T-helper 2 cell treated with Interferon-gamma antibody and Interleukin-4, amounts not matched to agents 5 μg/mL and 100 μg/mL, for 36 hours (primary cell): ENCODE measurements at places on chromosomes 12 and 14.

DNA sequence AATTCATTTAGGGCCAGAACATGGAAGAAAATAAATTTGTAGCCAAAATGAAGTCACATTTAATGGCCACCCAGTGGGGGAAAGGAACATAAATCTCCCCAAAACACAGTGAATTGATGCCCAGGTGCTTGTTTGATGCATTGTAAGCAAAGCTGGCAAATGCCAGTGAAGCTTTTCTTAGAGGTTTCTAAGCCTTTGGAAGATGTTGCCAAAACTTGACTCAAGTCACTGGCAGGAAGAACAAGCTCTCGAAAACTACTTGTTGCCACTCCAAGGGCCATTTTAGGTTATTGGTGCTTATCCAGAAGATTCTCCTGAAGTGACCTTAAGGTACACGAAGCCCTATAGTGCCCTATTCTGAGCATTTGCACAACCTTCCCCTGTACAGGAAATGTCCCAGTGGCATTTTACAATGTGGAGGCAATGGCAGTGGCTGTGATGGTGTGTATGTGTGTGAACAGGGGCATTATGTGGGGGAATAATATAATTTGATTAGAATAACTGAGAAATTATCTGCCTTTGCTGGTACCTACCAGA is 89.5 kb upstream of the NOVA1 start:
- no peak for DNase-seq

GRCh38 chr14:105155681-105156413 is 12.7 kb downstream of the JAG2 start:
- DNase-seq, result no peak

DNA sequence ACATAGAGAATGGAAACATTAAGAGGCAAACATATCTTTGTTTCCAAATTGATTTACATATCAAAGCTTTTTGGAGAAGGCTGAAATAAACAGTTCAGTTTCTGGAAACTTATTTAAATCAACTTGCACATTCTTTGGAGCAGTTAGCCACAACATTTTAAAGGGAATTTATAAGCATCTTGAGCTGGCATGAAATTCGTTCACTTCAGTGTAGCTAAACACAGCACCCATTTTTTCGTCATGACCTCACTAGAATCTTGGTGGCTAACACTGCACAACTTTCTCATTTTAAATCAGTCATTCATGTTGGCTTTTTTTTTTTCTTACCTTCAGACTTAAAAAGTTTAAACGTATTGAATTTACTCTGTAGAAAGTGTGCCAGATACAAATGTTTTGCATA is 1139.9 kb upstream of the FLRT2 start:
- DNase-seq, result no peak

GRCh38 chr14:21711360-21711961 is 37.8 kb upstream of the OR4E1 start:
- no peak for DNase-seq

DNA sequence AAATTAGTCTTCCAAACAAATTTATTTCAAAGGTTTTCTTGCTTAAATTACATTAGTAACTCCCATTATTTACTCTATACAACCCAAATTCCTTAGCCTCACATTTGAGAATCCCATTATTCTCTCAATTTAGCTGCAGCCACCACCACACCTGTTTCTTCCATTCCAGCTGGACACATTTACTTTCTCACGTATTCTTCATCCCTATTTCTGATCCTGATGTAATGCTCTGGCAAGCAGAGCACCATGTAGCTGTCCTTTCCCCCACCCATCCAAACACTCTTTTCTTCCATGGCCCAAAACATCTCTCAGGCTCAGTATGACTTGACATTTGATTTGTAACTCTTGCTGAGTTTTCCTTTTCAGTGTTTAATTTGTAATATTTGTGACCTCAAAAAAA is 240.2 kb upstream of the CLEC14A start:
- DNase-seq, result no peak

DNA sequence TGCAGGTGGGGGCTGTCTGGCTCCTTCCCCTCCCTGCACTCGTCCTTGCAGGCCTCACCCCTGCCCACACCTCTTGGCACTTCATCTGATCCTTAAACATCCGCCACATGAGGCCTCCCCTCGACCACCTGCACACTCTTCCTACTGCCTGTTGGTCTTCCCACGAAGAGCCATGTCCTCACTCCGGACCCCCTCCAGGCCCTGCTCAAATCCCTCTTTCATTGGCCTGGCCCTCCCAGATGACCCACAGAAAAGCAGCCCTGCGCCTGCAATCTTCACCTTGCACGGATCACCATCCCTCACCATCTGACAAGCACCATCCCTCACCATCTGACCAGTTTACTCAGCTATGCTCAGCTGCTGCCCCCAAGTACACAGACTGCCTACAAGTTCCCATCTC is 193.6 kb downstream of the BCL11B start:
- DNase-seq, result no peak

GRCh38 chr12:100995771-100996170 is 201.2 kb downstream of the ANO4 start:
- DNase-seq, result no peak

DNA sequence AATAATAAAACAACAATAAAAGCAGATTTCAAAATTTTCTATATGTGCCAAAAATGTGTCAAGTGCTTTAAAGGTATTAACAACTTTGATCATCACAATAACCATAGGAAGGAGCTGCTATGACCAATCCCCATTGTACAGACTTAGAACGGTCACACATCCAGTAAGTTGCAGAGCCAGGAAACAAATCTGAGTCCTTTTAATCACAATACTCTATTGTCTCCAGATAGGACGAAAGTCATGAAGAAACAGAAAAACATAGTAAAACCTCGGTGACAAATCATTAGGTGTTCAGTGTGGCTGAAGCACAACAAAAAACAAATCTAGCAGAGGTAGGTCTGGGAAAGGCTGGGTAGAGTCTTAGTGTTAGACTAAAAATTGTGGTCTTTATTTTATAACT is 178.8 kb downstream of the GRIP1 start:
- no peak for DNase-seq

DNA sequence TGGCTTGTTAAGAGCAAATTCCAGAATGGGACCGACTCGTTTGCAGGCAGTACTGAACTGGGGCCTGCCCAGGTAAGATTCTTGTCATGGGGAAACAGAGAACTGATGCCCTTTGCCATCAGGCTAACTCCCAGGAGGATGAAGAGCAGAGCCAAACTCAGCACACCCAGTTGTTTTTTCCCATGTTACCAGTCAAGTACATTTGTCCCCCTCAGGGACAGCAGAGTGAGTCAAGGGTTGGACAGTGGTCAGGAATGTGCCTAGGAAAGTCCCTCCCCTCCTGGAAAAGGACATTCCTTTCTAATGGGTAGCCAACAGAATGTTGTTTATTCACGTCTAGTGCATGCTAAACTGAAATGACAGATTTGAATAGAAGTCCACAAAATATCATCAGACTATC is 1.6 kb downstream of the ART4 start:
- DNase-seq, result no peak

- DNase-seq, result no peak
These were observed 13.7 kb downstream of the POMT2 start for GRCh38 chr14:77306851-77307496.

DNA sequence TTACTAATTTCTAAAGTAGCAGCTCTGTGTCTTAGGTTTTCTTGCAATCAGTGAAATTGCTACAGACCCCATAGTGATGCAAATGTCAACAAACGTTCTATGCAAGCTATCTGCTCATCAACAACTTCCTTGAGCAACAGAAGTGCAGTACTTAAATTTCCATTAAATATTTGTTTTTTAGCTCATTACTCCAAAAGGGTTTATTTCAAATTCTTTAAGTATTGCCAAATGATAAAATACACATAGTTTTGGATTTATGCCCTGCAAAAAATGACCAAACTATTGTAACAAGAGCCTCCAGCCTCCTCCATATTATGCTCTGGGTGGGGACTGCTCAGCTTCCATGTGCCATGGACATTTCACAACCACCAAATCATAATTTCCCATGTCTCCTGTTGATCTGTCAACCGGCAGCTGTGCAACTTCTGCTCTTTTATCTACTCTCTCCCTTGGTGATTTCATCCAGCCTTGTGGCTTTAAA is 4.4 kb downstream of the BDKRB1 start:
- no peak for DNase-seq

DNA sequence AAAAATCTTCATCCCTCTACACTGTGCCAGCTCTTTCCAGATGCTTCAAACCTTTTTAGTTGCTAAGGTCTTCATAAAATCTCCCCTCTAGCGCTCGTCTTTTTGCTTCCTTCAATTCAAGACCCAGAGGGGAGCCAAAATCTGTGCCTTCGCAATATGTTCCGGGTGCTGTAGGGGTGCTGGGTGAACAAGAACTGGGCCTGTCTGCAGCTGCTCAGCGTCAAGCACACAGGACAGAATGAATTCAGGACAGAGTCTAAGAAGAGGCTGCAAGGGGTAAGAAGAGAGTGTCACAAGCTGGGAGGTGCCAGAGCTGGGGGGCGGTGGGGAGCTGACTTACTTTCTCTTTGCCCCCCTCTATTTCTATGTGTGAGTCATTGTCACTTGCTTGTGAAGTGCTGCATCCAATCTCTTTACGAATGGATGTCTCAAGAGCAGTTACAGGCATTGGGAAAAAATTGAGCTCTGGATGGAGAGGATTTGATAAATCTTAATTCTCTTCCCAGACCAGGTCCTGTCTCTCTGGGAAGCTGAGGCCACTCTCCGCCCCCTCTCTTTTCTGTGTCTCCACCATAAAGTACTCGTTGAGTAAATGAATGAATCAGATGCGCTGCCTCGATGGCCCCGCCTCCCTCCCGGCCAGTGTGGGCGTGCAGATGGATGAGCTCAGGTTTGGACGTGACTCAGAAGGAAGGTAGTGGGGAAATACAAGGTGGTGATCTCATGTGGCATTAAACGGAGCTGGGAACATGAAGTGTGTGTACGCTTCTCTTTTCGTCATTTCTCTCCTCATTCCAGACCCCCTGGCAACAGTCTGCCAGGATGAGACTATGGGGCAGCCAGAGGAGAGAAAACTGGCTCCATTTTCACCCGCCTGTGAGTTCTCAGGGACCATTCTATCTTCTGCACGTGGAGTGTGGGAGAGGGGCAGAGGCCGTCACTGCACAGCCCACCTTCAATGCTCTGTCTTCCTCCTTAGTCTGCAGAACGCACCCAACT is 91.3 kb downstream of the TSPAN9 start:
- DNase-seq, result peak; percentile 77

DNA sequence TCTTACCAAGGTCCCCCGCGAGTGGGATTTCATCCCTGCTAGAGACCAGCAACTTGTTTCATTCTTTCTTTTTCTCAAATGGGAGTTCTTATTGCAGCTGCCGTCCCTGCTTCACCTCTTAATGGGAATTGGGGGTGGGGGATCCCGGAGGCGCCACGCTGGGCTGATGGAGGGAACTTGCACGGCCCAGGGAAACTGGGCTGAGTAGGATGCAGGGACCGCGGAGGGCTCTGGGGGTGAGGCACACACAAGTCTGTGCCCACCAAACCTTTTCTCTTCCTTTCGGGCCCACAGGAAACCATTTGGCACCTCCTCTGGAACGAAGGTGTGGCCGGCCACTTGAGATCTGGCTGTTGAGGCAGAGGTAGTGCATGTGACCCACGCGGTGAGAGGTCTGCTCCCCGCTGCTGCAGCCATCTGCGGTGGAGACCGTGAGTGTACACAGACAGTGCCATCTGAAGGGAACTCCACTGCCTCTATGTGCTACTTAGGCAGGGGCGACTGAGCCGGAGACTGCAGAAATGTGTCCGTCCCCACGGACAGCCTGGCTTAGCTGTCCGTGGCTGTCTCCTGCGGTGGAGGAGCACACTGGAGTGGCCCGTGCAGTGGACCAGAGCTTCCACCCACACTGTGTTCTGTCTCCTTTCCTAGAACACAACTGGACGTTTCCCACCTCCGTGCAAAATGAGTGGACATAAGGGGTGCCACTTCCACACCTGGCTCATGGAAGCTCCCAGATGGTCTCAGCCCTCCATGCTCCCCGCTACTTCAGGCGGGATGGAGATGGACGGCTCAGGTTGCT is 42.1 kb upstream of the TESC start:
- no peak for DNase-seq

- DNase-seq, result no peak
These were observed 3.8 kb downstream of the BCDIN3D start for GRCh38 chr12:49838973-49839633.

GRCh38 chr12:5792343-5792742 is 152.7 kb downstream of the ANO2 start:
- DNase-seq, result no peak

DNA sequence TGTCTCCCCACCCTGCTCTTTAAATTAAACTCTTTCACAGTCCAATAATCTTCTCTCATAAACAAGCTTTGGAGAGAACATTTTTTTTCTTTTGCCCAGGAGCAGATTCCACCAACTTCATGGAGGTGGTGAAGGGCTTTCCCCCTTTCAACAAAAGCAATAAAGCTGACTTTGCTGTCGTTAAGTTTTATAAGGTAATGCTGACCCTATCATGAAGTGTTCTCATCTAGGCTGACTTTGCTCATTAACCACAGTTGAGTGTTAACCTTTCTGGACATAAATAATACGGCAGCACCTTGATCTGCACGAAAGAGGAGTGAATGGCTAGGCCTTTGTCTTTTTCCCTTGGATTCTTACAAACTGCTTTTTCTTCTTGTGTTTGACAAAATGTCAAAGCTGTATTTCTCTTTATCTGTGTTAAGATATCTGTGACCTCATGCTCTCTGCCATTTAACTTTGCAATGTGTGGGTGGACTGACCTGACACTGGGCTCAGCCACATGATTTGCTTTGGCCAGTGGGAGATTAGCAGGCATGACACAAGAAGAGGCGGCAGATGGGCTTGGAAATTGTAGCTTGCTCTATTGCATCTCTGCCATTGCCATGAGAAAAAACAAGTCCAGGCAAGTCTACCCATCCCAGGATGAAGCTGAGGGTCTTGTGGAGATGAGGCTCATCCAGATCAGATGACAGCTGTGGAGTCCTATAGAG is 470.9 kb upstream of the CCDC196 start:
- no peak for DNase-seq

- DNase-seq, result no peak
These were observed 144.7 kb downstream of the ALX1 start for GRCh38 chr12:85424581-85425348.

DNA sequence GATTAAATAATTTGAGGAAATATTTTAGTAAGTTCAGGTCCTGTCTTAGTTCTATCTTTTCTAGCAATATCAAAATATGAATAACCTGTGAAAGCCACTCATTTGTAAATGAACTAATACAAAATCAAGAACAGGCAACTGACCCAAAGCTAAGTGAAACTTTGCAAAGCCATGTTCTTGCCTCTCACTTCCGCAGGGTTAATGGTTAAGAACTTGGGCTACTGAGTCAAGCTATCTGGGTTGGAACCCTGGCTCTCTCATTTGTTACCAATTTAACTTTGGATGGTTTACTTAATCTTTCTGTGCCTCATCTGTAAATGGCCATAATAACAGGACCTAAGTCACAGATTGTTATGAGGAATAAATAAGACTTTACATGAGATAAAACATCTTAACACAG is 2.8 kb downstream of the KIF21A start:
- DNase-seq, result no peak

- DNase-seq, result peak; percentile 48
These were observed 1.6 kb downstream of the LTB4R start for GRCh38 chr14:24312736-24313507.

GRCh38 chr12:64178122-64178521 is 44.0 kb downstream of the KICS2 start:
- no peak for DNase-seq

GRCh38 chr14:32256576-32256975 is 53.5 kb upstream of the RNU6-8 start:
- DNase-seq, result no peak

- no peak for DNase-seq
These were observed 1057.6 kb downstream of the GALC start for GRCh38 chr14:86935241-86935885.
